Renal cortex interstitium (tissue), 15 donors: ENCODE measurements at places on chromosomes 11 and 22. TPM values are rescaled to one million over a fixed set of nuclear protein-coding genes. Genes with fewer than 3 reads are reported as not detected.
A peak's percentile ranks its signal among the peaks of the same experiment; 100 is the strongest.

- no peak for DNase-seq
These were observed 58.2 kb upstream of the LRRC55 start for GRCh38 chr11:57123590-57123989.

Gene SCN4B
- 1.6 TPM for polyA plus RNA-seq

- DNase-seq = no peak
These were observed 893 bp downstream of the SLC36A4 start for GRCh38 chr11:93196816-93197379.

DNA sequence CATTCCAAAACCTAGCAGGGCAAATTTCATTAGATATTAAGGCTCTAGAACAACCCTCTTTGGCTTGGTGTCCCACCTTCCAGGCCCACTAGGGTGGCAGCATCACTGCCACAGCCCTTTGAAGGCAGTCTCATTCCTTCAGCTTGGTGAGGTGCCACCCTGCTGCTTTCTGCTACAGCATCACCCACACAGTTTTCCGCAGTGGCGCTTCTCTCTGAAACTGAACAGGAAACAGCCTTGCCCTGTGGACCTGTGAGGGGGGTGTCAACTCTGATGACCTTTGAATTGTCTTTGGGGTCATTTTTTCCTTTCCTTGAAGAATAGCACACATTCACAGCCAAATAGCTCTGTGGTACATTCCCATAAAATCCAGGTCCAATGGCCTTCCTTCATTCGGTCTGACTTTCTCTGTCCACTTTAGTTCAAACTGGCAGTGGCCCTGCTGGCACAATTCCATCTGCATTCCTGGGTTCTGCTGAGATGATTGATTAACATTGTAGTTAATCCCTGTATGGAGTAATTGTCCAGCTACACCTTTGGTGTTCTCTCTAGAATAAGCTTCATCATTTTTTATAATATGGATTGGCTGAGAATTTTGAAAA, 251.9 kb upstream of the FAT3 start:
- no peak for DNase-seq

Gene TSG101
- polyA plus RNA-seq = 170 TPM

Gene SOX10
- polyA plus RNA-seq = 0.79 TPM

DNA sequence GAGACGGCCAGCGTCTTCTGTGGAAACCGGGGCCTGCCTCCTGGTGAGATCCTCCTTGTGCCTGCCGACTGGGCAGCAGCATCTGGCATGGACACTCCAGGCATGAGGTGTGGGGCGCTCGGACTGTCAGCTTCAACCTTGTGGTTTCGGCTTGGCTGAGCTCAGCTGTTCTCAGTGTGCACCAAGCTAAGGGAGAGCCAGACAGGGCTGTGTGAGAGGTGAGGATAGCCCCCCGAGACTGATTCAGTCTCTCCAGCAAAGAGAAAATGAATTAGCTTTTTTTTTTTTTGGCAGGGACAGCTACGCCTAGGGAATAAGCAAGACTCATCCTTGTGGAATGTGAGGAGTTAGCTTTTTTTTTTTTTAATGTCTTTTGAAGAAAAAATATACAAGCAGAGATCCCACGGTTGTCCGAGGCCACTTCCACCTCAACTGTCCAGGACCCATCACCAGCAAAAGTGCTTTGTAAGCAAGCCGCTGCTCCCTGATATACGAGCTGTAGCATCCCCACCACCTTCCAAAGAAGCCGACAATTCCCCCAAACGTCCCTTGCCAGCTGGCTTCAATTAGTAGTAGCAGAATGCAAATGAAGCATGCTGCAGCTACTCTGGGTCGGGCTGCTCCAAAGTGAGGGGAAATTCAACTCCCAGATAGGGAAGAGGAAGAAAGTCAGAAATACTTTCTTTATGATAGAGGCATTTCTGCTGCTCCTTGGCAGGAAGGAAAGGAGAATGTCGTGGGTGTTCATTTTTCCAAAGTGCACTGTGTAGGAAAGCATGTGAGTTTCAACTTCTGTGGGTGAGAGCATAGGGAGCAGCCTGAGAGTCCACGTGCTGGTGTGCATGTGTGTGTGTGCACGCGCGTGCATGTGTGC, 9.7 kb upstream of the THY1 start:
- DNase-seq = no peak

DNA sequence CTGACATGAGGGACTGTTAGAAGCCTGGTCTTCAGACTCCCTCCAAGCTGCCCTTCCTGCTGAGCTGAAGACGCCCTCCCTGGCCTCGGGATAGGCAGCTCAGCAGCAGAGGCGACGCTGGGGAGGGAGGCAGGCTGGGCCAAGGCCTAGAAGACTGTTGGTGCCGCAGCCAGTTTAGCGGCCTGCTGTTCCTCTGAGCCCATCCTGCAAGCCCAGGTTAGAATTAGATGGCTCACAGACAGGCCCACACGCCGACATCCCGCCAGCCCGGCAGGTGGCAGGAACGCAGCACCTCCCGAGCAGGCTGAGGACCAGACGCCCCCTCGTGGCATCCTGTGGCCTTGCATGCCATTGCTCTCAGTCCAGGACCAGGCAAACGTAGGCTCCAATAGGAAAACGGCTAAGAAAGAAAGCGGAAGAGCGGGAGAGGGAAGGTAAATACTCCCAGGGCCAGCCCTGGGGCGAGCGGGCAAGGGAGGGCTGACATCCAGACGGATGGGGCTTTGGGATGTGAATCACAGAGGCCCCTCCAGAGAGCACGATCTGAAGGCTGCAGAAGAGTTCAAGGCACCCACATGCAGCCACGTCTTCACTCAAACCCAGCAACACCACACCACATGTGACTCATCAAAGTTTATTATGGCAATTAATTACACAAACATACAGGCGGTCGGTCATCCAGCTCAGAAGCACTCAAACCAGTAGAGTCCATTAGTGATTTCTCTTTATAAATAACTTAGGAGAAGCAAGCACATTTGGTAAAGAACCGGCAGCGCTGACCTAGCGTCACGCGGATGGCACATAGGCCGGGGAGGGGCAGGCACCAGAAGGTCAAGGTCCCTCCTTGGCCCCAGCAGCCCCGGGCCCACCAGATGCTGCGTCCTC, 27.6 kb downstream of the CD5 start:
- DNase-seq = peak; percentile 88

DNA sequence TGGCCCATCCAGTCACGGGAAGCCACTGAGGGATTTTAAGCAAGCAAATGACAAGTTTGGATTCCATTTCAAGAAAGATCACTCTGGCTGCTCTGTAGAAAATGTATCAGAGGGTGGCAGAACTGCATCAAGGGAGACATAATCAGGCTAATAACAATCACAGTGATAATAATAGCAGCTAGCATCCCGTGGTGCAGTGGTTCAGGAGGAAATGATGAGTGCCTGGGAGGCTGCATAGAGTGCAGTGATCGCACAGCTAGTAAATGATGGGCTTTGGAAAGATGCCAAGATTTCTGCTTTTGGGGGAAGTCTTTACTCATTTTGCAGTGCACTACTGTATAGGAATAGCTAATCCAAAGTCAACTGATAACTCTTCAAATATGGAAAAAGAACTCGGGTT, 35.8 kb downstream of the TNRC6B start:
- DNase-seq = no peak

- DNase-seq = no peak
These were observed 22.6 kb upstream of the HIPK3 start for GRCh38 chr11:33234397-33235190.

DNA sequence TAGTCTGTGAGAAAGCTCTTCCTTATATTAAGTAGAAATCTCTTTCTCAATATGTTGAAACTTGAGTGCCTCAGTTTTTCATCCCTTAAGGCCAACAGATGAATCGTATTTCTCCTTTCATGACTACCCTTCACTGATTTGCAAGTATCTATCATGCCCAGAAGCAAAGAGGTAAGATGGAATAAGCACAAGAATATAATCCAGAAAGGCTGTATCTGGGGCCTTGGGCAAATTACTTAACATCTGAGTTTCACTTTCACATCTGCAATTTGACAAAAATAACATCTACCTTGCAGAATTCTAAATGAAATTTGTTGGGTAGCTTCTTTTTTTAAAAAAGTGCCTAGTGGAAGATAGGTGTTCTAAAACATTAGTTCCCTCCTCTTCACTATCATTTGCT, 552.4 kb upstream of the ANO5 start:
- no peak for DNase-seq

Gene FBLN1
- polyA plus RNA-seq = 152 TPM

Gene NCR3LG1
- polyA plus RNA-seq = 2.0 TPM

Gene PGR
- 0.05 TPM for polyA plus RNA-seq

GRCh38 chr11:117919781-117920221, 9.4 kb downstream of the TMPRSS13 start:
- DNase-seq = no peak

DNA sequence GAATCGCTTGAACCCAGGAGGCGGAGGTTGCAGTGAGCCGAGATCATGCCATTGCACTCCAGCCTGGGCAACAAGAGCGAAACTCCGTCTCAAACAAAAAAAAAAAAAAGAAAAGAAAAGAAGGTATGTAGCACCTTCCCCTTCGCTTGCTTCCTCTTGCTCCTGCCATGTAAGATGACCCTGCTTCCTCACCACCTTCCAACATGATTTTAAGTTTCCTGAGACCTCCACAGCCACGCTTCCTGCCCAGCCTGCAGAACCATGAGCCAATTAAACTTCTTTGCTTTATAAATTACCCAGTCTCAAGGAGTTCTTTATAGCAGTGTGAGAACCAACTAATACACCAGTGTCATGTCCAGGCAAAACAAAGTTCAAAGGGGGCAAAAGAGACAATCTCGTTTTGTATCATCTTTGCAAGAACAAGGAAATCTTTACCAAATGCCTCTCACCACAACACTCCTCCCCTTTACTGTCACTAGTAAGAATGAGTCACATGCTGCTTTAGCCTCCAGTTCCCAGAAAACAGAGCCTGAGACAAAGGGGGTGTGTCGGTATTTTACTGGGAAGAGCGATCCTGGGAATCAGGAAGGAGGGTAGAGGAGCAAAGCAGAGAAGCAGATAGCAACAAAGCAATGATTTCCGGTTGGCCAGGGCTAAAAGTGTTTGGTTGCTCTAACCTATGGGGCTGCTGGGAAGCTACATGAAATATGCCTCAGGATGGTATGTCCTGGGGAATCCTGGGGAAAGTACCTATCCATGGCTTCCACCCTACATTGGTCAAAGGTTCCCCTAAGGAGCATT, 10.5 kb upstream of the MCHR1 start:
- no peak for DNase-seq

Gene OOSP4A
- not detected for polyA plus RNA-seq

GRCh38 chr11:123148965-123149364, 46.1 kb downstream of the CLMP start:
- no peak for DNase-seq

Gene MS4A6E
- not detected for polyA plus RNA-seq
